Activated T-helper 1 cell treated with anti-CD3 and anti-CD28 coated beads, Interleukin-12 subunit alpha, Interleukin-12 subunit beta, Interleukin-2, Interleukin-4 antibody, amounts not matched to agents 30 ng/mL and 10 ng/mL and 1 ng/mL, durations not matched to agents 14 hours and 24 hours and 36 hours (primary cell): ENCODE measurements at places on chromosomes 2 and 18. TPM values are rescaled to one million over a fixed set of nuclear protein-coding genes. Genes with fewer than 3 reads are reported as not detected.

PREPL gene
- total RNA-seq = 29.4 and 30.5 TPM in 2 replicates

ACVR1C gene
- total RNA-seq = 0.59 and 1.1 TPM in 2 replicates

GRCh38 chr2:97935719-97936161 lies 60.0 kb downstream of the TMEM131 start:
- DNase-seq = no peak
- no peaks in the 10 kb centered on the region for H3K27me3 ChIP-seq
- H3K36me3 ChIP-seq = peaks cover 2% of the 10 kb centered on the region

GRCh38 chr18:70371908-70372307 lies 83.1 kb downstream of the SOCS6 start:
- H3K36me3 ChIP-seq = no peaks in the 10 kb centered on the region
- no peak overlapping the region for H3K4me3 ChIP-seq
- H3K27me3 ChIP-seq = peaks cover 7% of the 10 kb centered on the region
- no peak overlapping the region for H3K27ac ChIP-seq
- no peaks in the 10 kb centered on the region for H3K4me1 ChIP-seq

DNA sequence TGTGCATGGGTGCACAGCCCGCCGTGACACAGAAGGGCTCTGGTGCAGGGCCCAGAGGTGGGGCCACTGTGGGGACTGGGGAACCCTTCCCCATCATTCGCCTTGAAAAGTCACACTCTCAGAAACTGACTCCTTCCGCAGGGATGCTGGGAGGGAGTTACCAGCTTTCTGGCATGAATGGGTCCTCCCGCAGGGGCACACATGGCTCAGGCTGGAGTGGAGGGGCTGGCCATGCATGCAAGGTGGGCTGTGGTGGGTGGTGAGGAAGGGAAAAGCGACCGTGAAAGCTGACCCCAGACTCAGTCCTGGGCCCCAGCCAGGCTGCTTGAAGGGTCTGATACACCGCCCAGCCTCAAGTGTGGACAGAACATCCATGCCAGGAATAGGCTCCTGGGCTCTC lies 201.1 kb downstream of the TNS1 start:
- no peaks in the 10 kb centered on the region for H3K27me3 ChIP-seq
- no peak overlapping the region for H3K27ac ChIP-seq
- H3K36me3 ChIP-seq = no peaks in the 10 kb centered on the region
- no peak for DNase-seq

DNA sequence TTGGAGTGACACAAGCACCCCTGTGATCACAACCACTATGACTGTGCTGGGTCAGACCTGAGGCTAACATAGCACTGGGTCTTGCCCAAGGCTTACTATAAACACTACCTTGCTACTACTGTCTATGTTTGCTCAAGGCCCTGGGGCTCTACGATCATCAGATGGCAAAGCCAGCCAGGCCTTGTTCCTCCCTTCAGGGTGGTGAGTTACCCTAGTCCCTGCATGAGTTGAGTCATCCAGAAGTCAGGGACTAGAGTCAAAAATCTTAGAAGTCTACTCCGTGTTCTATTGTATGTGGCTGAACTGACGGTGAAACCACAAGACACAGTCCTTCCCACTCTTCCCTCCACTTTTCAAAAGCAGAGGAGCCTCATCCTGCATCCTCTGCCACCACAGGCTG lies 551.2 kb upstream of the FSIP2 start:
- no peaks in the 10 kb centered on the region for H3K4me1 ChIP-seq
- no peaks in the 10 kb centered on the region for H3K36me3 ChIP-seq
- H3K4me3 ChIP-seq = no peak overlapping the region
- no peaks in the 10 kb centered on the region for H3K27me3 ChIP-seq
- DNase-seq = no peak

DNA sequence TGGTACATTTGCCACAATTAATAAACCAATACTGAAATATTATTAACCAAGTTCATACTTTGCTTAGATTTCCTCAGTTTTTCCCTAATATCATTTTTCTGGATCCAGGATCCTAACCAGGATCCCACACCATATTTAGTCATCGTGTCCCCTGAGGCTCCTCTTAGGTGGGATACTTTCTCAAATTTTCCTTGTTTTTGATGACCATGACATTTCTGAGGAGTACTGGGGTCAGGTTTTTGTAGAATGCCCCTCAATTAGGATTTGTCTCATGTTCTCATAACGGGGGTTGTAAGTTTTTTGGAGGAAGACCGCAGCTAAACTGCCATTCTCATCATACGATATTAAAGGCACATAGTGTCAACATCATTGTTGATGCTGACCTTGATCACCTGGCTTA lies 15.5 kb upstream of the ERCC3 start:
- H3K4me1 ChIP-seq = no peaks in the 10 kb centered on the region
- DNase-seq = no peak
- H3K27ac ChIP-seq = no peak overlapping the region
- H3K4me3 ChIP-seq = no peak overlapping the region
- no peaks in the 10 kb centered on the region for H3K27me3 ChIP-seq

TBC1D8 gene
- total RNA-seq = 0.91 and 1.1 TPM in 2 replicates

DNA sequence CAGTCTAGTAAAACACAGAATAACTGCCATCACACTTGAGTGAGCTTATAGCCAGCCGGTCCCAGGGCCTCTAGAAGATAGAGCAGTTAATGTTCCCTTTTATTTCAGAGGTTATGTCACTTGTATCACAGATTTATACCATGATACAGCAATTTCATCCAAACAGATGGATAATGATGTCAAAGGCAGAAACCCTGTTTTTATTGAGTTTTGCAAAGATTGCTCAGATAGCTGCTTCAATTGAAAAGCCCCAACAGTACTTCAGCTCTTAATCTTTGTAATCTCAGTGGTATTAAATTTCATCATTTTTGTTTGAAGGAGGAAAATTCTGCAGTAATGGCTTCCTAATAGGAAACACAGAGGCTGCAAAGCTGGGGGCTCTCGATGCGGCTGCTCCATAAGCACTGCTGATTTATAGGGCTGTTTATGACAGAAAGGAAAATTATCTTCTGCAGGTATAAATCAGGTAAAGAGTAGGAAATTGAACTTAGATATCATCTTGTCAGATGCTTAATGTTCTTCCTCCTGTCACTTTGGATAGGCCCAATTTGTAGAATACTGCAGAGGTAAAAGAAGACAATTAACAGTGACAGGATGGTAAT lies 112.3 kb downstream of the LNPK start:
- no peak overlapping the region for H3K4me3 ChIP-seq
- H3K4me1 ChIP-seq = no peaks in the 10 kb centered on the region
- no peak for DNase-seq
- peaks cover 17% of the 10 kb centered on the region for H3K27me3 ChIP-seq
- H3K27ac ChIP-seq = no peak overlapping the region
